Astrocyte of the hippocampus (primary cell): ENCODE measurements at places on chromosomes 5 and 9.

GRCh38 chr5:130501151-130501865, 597.0 kb downstream of the CHSY3 start:
- no peak for DNase-seq

- peak; percentile 87 for DNase-seq
These were observed 31.8 kb downstream of the FABP6 start for GRCh38 chr5:160260881-160261815.

GRCh38 chr5:32096891-32097595, 77.1 kb downstream of the GOLPH3 start:
- DNase-seq = no peak

- DNase-seq = peak; percentile 68
These were observed 237.2 kb downstream of the TRPM3 start for GRCh38 chr9:70883963-70884793.
